ENCODE measurements at places on chromosomes 16 and 17.
A peak's percentile ranks its signal among the peaks of the same experiment; 100 is the strongest.

DNA sequence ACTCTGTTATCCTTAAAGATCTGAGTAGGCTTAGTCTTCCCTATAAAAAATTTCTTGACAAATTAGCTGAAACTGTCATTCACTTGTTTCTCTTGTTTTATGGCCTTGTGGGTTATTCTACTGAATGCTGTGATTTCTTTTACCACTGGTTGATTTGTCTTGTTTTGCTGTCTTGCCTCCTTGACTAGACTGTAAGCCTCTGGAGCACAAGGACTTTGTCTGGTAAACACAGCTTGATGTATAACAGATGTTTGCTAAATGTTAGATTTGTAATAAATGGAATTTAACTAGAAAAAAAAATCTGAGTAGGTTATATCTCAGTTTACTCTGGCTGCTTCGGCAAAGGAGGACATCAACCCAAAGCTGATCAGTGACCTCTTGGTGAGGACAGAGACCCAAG lies 21.6 kb downstream of the VAC14 start:
- no peak for DNase-seq

- no peak for DNase-seq
Observed at GRCh38 chr16:62863139-62863538, 826.9 kb upstream of the CDH8 start.

- DNase-seq = no peak
Observed at GRCh38 chr16:73049511-73049910, 1.6 kb upstream of the ZFHX3 start.

DNA sequence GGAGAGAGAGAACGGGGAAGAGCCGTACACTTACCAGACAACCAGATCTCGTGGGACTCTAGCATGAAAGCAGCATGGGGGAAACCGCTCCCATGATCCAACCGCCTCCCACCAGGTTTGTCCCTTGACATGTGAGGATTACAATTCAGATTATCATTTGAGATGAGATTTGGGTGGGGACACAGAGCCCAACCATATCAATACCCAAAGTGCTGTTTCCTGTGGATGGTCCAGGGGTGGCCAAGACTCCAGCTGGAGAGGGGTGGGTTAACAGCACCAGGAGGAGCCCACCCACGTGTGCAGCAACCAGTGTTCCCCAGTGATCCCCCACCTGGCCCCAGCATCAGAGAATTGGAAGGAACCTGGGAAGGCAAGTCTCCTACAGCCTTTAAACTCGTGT lies 50.2 kb upstream of the CMIP start:
- DNase-seq = no peak

DNA sequence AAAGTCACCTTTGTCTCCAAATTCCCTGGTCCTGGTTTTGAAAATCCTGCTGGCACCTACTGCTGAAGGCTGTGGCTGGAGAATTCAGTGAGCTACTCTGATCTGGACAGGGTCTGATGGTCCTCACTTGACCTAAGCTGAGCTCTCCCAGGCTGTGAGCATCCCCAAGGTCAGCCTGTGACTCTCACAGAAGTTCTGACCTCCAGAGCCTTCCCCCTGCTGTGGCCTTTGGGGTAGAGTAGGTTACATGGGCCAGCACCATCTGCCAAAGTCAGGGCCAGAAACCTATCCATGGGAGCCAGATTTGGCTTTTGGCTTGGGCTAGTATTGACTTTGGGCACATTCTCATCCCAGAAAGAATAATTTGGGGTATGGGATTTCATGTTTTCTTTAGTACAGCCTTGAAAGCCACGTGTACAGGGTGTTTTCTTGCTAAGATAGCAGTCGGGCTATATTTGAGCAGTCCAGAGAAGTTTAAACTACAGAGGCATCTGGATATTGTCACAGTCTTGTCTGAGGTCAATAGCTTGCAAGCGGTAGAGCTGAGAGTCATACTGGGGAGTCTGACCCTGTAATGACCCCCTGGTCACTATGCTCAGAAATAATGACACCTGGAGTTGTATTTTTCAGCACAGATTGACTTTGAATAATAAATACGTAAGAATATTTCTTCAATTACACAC lies 6.2 kb upstream of the AGRP start:
- no peak for DNase-seq

GRCh38 chr16:71894229-71894920 lies 956 bp upstream of the IST1 start:
- peak; percentile 69 for DNase-seq

- DNase-seq = no peak
Observed at GRCh38 chr17:28133562-28133970, 91.1 kb downstream of the NLK start.

GRCh38 chr17:27338536-27338985 lies 44.6 kb downstream of the WSB1 start:
- no peak for DNase-seq

DNA sequence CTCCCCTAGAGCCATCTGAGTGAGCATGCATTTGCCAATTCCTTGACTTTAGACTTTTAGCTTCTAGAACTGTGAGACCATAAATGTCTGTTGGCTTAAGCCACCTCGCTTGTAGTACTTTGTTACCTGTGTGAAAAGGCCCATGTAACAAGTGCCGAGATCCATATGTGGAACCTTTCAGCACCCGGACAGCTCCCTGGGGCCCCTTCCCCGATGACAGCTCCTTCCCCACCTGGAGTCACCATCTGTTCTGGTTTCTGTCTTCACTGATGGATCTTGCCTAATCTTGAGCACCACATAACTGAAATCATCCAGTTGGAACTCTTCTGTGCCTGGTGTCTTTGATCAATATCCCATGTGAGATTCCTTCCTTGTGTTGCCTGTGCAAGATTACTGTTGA lies 78.9 kb upstream of the EEF2KMT start:
- DNase-seq = no peak

GRCh38 chr17:57752031-57752905 lies 7.2 kb upstream of the CCDC182 start:
- DNase-seq = peak; percentile 12

- peak; percentile 56 for DNase-seq
Observed at GRCh38 chr17:33674685-33675084, 381.6 kb upstream of the ASIC2 start.

Measured in suppressor macrophage treated with lipopolysaccharide for 4 hours (primary cell).